Amniotic stem cell (primary cell): ENCODE measurements at places on chromosomes 1 and 21.

DNA sequence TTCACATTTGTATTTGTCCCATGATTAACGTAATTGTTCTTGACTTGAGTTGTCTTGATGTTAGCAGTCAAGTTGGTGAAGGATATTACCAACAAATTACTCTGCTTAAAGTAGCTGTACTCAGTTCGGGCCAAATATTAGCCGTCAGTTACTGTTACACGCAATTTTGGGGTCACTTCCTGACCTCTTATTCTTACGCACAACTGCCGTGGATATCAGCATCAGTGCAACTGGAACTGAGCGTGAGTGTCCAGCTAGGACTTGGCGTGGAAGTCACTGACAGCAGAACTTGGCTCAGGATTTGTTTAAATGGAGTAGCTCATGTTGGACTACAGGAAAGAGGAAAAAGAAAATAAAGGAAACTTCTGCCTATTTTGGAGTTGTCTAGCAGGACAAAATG is 56.4 kb downstream of the ADAMTS1 start:
- no peak for DNase-seq

DNA sequence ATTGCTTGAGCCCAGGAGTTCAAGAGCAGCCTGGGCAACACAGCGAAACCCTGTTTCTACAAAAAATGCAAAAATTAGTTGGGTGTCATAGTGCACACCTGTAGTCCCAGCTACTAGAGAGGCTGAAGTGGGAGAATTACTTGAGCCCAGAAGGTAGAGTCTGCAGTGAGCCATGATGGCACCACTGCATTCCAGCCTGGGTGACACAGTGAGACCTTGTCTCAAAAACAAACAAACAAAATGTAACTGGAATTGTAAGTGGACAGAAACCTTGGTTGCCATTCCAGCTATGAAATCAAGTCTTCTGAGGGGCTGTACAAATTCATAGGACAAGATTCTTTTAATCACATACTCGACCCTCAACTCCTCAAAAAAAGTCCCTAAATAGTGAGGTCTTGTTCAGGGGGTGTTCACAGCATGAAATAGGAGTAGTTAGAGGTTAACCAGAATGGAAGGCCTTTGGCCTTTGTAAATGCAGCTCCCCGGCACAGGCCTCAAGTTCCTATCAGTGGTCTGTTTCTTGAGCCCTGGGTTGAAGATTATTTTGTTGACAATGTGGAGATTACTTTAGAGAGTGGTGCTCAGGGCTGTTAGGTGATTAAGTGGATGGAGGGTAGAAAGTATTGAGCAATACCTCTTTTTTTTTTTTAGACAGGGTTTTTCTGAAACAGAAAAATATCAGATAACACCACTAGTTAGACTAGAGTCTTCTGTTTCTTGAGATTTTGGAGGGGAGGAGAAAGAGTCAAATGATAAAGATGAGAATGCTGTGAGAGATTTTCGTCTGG is 138.7 kb upstream of the ZNF648 start:
- DNase-seq: no peak

DNA sequence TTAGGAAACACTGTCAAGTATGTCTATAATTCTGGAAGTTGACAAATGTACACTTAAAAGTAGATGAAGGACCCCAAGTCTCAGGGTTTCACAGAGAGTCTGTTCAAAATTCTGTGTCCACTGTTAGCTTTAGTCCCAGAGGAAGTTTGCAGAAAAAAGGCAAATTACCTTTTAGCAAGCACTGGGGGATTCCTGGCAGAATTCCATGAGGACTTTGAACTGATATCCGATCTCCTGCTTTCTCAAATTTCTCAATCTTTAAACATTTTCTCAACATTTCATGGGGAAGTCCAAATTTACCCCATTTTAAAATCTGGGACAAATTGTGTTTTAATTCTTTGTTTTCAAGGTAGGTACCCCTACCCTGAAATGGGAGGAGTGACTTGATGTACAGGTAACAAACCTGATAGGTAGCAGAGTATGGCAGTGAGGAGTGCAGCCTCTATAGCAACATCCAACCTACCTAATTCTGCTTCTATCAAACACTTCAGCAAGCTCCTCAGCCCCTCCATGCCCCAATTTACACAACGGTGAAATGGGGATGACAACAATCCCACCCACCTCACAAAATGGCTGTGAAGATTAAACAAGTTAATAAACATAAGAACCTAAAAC is 344.9 kb downstream of the OMA1 start:
- DNase-seq: no peak

- no peak for DNase-seq
Observed at GRCh38 chr1:42006836-42007235, 88.1 kb upstream of the HIVEP3 start.

DNA sequence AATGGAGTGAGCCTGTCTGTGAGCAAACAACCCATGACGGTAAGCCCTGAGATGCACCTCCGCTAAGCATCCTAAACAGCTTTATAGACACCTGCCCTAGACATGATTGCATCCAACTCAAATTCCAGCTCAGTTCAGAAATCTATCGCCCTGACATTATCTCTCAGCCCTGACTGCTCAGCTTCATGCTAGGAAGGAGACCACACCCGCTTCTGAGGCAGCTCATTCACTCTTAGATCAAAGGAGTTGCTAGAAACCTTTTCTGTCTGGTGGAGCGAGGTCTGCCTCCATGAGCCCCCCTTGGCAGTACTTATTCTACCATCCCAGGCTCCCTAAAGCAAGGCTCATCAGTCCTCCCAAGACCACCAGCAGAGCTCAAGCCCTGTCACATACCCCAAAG is 17.0 kb downstream of the IL10RB start:
- DNase-seq: no peak

DNA sequence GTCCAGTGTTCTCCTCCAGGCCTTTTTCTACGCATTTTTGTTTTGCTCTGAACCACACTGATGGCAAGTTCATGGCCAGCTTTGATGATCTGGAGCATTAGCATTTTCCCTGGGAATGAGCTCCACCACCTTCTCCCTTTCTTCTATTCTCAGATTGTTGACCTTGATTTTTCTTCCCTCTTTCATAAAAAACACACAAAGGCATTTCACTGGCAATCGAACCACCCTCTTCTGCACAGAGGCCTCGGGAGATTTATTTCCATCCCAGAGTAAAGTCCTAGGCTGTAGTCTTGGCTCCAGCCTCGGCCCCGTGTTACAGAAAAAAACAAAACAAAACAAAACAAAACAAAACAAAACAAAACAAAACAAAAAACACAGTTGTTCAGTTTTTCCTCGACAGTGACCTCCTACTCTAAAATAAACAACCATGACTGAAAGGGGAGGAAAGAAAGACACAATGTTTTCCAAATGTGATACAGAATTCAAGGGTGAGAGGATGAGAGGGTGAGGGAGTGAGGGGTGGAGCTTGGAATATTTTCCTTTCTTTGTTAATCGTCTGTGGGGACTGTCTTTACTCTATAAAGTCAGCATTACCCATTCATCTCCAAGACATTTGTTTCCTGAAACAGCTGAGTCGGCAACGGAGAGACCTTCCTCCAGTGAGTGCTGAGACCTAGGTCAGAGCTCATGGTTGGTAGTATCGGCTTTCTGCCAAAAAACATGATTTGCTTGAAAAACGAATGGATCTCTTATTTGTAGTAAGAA is 29.8 kb upstream of the RNF186 start:
- DNase-seq: no peak

DNA sequence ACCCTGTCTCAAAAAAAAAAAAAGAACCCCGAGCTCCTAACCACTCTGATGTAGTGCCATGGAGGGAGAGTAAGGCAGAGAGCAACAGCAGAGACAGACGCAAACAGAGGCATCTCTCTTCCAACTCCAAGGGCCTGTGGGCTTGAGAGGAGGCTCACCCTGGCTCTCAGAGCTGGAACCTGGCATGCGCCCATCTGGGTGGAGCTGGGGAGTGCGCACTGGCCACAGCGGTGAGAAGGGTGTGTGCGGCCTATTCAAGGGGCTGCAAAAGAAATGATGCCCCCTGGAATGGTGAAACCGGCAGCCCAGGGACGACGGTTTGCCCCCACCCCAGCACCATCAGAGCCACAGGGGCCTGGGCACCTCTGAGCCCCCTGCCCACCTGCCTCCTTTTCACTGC is 17.6 kb downstream of the COL8A2 start:
- DNase-seq: no peak

- no peak for DNase-seq
Observed at GRCh38 chr21:34695434-34695833, 26.6 kb downstream of the CLIC6 start.
